ENCODE measurements at places on chromosomes 1 and 21. TPM values are rescaled to one million over a fixed set of nuclear protein-coding genes. Genes with fewer than 3 reads are reported as not detected.

Gene PTPRF
- 118 TPM for total RNA-seq

Gene PRKAA2
- 0.20 TPM for total RNA-seq

Gene SLC44A3
- total RNA-seq = not detected

Gene TEKT2
- total RNA-seq = 2.8 TPM

Gene ACTA1
- not detected for total RNA-seq

DNA sequence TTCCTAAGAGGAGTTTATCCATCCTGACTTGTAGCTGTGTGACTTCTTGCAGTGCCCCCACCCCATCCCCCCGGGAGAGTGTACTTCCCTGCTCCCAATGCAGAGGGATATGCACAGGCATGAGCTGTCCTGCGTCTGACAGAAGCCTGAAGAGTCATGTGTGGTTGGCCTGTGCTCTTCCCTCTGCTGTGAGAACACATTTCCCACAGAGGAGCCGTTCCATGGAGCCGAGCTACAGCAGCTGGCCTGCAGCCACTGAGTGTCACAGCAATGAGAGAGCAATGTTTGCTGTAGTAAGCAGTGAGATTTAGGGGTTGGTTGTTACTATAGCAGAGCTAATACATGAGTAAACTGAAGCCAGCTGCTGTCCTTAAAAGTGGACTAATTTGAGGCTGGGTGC, 22.0 kb downstream of the PARS2 start:
- H3K27ac ChIP-seq = no peak overlapping the region
- peaks cover 27% of the 10 kb centered on the region for H3K36me3 ChIP-seq
- no peak overlapping the region for H3K4me3 ChIP-seq

GRCh38 chr1:110151175-110151669, 928 bp downstream of the SLC6A17 start:
- H3K27ac ChIP-seq = no peak overlapping the region
- no peaks in the 10 kb centered on the region for H3K36me3 ChIP-seq
- H3K4me1 ChIP-seq = peaks cover 7% of the 10 kb centered on the region
- H3K4me3 ChIP-seq = no peak overlapping the region

DNA sequence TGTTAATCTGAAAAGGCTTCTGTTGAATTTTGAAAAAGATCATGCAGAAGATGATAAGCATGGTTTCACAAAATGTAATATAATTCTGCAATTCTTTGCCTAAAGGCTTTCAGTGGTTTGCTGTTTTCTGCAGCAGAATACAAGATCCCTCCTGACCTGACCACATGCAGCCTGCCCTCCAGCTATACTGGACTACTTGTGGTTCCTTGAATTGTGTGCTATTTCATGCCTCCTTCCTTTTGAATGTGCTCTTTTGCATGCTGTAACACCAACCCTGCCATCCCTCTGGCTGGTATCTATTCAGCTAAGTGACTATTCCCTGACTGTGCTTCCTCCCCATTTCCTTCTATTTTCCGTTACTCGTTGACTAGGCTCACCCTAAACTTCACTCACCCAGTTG, 55.5 kb downstream of the CACNA1E start:
- no peak overlapping the region for H3K27ac ChIP-seq
- H3K4me1 ChIP-seq = no peaks in the 10 kb centered on the region
- DNase-seq = no peak
- peaks cover 45% of the 10 kb centered on the region for H3K27me3 ChIP-seq
- H3K36me3 ChIP-seq = no peaks in the 10 kb centered on the region
- no peak overlapping the region for H3K4me3 ChIP-seq

DNA sequence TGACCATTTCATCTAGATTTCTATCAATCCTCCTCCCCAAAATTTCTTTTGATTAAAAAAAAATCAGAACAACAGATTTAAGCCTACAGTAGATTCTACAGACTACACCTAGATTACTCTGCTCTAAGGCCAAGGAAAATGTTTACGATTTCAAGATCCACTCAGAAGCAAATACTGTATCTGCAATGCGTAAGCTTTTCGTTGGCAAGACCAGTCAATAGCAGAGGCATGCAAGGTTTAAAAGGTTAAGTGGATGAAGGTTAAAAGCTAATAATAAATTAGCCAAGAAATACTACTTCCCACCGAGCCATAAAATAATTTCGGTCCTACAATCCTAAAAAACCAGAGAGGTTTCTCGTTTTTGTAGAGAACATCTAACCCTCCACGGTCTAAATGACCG, 1.3 kb downstream of the CLSTN1 start:
- H3K27ac ChIP-seq = no peak overlapping the region
- H3K27me3 ChIP-seq = no peaks in the 10 kb centered on the region
- H3K4me1 ChIP-seq = peaks cover 36% of the 10 kb centered on the region
- H3K4me3 ChIP-seq = peak overlapping the region; percentile 94
- no peak for DNase-seq

DNA sequence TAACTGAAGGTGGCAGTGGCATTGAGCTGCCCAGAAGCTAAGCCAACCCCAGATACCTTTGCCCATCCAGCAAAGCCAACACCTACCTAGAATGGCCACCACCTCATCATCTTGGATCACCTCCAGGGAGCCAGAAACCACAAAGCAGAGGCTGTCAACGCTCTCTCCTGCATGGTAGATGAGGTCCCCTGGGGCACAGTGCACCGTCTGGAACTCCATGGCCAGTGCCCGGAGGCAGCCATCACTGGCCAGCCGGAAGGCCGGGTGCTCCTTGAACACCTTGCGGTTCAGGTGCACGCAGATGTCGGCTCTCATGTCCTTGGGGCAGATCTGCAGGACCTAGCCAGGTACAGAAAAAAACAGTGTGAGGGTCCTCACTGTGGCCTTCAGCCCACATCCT, 336.5 kb downstream of the KCNH1 start:
- no peaks in the 10 kb centered on the region for H3K36me3 ChIP-seq
- DNase-seq = no peak
- H3K27ac ChIP-seq = no peak overlapping the region

GRCh38 chr1:29806646-29807319, 570.5 kb downstream of the PTPRU start:
- H3K4me1 ChIP-seq = peaks cover 34% of the 10 kb centered on the region
- H3K36me3 ChIP-seq = no peaks in the 10 kb centered on the region
- H3K27ac ChIP-seq = no peak overlapping the region
- DNase-seq = peak; percentile 33

DNA sequence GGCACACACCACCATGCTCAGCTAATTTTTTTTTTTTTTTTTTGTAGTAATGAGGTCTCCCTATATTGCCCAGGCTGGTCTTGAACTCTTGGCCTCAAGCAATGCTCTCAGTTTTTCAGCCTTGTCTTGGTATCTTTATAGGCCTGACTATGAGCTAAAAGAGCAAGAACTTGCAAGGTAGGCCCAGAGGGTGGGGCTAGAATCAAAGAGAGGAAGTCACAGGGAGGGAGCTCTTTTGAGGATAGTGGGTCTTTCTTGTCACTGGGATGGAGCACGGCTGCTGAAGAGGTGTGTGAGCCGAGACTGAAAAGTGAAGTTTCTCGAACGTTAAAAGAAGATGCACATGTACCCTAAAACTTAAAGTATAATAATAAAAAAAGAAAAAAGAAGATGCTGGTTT, 260.0 kb upstream of the BEND5 start:
- H3K4me3 ChIP-seq = no peak overlapping the region
- no peak overlapping the region for H3K27ac ChIP-seq
- peaks cover 6% of the 10 kb centered on the region for H3K4me1 ChIP-seq

Data from A673 (cell line).